ENCODE measurements at places on chromosomes 4 and X.
A peak's percentile ranks its signal among the peaks of the same experiment; 100 is the strongest.

- no peak for DNase-seq
Measured at GRCh38 chr4:20176881-20177280, 74.8 kb upstream of the SLIT2 start.

DNA sequence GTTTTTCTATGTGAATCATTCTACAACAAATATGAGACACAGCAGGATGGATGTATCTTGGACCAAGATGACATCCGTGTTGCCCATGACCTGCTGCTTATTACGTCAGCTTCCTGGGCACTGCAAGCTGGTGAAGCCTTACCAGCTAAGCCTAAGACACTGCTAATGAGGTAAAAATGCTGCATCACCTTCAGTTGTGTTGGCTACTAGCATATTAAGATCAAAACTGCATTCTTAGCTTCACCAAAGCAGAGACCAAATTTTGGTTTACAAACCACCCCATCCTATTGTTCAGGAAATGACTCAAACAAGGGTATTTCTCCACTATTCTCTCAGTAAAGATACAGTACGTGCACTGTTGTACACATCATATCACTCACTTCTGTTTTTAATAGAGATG, 50.3 kb downstream of the MAML3 start:
- peak; percentile 98 for DNase-seq

- no peak for DNase-seq
Measured at GRCh38 chr4:35105486-35105885, 1138.8 kb downstream of the ARAP2 start.

DNA sequence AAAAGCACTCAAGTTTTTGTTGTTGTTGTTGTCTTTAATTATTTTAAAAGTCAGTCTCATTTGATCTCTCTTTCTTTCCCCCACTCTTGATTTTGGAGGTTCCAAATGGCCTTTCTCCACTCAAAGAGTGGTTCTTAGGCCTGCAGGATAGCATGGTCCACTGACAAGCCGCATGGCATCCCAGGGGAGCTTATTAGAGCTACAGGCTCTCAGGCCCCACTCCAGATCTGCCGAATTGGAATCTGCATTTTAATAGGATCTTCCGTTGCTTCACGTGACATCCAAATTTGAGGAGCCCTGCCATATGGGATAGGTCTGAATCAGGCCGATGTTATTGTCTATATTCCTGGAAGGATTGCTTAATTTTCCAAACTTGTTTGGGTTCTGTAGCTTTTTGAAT, 72.1 kb downstream of the CPE start:
- no peak for DNase-seq

DNA sequence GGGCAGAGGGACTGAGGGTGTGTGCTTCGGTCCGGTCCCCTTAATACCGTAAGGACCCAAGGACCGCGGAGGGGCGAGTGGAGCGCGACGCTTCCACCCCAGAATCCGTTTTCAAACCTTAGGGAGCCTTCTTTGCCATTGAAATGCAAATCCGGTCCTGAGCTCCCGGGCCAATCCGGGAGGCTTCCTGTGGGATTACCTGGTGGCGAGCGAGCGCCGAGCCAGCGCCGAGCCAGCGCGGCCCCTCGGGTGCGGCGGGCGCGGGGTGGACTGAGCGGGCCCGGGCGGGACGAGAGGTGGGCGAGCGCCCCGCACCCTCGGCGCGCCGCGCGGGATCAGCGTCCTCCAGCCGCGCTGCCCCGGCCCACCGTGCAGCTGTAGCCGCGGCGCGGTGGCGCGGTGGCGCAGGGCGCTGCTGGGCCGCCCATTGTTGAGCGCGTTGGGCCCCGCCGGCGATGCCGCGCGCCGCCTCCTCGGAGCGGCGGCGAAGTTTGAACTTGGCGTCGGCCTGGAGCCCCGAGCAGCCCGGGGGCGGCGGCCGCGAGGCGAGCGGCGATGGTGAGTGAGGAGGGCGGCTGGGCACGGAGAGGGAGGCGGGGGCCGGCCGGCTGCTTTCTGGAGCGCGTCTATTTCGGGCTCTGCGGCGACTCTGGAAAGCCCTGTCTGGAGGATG, 208.7 kb downstream of the SOWAHB start:
- DNase-seq: no peak

DNA sequence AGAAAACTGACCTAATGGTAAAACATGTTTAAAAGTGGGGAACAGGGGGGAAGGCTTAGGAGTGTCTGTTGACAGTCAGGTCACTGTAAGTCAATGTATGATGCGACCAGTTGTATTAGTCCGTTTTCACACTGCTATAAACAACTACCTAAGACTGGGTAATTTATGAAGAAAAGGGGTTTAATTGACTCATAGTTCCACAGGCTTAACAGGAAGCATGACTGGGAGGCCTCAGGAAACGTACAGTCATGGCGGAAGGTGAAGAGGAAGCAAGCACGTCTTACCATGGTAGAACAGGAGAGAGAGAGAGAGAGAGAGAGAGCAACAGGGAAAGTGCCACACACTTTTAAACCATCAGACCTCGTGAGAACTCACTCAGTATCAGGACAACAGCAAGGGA, 13.0 kb upstream of the PLAC1 start:
- DNase-seq: no peak

DNA sequence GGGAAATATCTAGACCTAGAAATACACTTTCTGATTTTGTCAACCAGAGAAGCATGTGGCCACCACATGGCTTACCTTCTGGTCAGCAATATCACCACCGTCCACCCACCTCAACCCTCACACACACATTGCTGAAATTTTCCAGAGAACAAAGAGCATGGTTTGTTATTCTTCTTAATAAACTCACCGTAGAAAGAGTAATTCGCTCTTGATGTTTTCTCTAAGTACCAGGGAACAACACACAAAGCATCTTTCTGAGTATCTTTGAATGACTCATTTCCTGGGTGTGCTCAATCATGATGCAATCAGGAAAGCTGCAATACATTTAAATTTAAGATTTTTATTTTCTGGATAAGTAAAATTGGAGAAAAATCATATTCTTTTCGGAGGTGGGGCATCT, 24.7 kb upstream of the LRAT start:
- no peak for DNase-seq

- DNase-seq: no peak
Measured at GRCh38 chr4:68451246-68452211, 4.3 kb downstream of the TMPRSS11E start.

- no peak for DNase-seq
Measured at GRCh38 chrX:98371994-98372393, 1488.3 kb downstream of the RPA4 start.

GRCh38 chrX:10240918-10241317, 84.1 kb downstream of the CLCN4 start:
- no peak for DNase-seq

GRCh38 chr4:140004549-140004895, 149.5 kb downstream of the MAML3 start:
- DNase-seq: no peak

GRCh38 chrX:43707812-43708548, 51.9 kb downstream of the MAOA start:
- no peak for DNase-seq

GRCh38 chrX:24298191-24298590, 15.7 kb downstream of the SUPT20HL2 start:
- no peak for DNase-seq

DNA sequence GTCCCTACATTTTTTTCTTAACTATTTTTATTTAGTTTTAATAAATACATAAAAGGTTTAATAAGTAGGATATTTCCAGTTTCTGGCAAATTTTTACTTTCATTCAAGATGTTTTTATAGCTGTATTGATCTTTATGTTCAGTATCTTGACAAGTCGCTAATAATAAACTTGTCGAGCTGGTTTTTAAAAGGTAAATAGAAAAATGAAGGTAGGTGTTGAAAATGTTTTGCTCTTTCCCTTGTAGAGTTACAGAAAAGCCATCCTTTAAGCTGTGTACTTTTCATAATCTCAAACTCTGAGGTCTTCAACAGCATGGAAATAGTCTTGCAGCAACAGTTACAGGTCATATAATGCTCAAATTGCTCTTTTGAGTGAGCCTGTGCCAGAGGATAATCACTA, 52.6 kb downstream of the RS1 start:
- no peak for DNase-seq

DNA sequence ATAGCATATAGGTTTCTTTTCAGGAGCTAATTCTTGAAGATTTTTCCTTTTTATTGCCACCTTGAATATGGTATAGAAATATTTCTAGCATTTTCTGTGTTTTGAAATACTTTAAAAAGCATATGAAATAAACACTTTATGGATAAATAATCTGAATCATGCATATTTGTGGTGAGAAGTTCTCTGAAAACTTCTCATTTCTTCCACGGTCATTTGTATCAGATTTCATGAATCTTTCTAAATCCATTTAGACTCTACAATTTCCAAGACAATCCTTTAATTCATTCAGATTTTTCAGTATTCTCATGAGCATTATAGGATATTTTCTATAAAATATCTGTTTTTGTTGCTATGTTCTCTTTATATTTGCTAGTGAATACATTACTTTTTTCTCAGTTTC, 16.2 kb upstream of the CA5B start:
- DNase-seq: no peak

GRCh38 chr4:163703251-163703650, 208.8 kb downstream of the TMA16 start:
- no peak for DNase-seq

- DNase-seq: no peak
Measured at GRCh38 chr4:115850799-115851509, 737.5 kb upstream of the NDST4 start.

- DNase-seq: no peak
Measured at GRCh38 chrX:40780951-40781350, 45.6 kb upstream of the MED14 start.

GRCh38 chrX:54030329-54030728, 13.9 kb downstream of the PHF8 start:
- DNase-seq: no peak

GRCh38 chrX:155535866-155536265, 76.9 kb downstream of the TMLHE start:
- no peak for DNase-seq

- no peak for DNase-seq
Measured at GRCh38 chr4:52164116-52164515, 113.0 kb downstream of the SPATA18 start.

DNA sequence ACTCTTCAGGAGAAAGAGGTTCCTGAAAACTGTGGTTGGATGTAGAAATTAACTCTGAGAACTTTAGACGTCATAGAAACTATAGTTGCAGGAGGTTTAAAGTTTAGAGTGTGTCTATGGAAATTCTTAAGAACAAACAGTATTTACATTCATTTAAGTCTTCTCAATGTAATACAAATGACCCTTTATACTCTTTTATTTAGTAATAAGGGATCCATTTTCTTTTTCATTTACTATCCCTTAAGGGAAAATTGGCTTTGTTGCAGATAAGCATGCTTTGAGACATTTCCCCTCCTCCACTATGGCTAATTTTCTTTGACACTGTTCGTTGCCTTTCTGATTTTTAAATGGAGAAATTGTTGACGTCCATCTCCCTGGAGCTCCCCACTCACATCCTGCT, 96.4 kb downstream of the POLA1 start:
- no peak for DNase-seq
